Stimulated activated CD4-positive, alpha-beta T cell treated with anti-CD3 and anti-CD28 coated beads, Interleukin-1b, Interleukin-23, amount 100 ng/mL, for 1 hour (primary cell): ENCODE measurements at places on chromosomes 5 and 9.

- no peak for DNase-seq
Observed at GRCh38 chr5:145941448-145942130, 5.2 kb downstream of the SH3RF2 start.

- no peak for DNase-seq
Observed at GRCh38 chr9:86829496-86830046, 117.7 kb downstream of the GAS1 start.

DNA sequence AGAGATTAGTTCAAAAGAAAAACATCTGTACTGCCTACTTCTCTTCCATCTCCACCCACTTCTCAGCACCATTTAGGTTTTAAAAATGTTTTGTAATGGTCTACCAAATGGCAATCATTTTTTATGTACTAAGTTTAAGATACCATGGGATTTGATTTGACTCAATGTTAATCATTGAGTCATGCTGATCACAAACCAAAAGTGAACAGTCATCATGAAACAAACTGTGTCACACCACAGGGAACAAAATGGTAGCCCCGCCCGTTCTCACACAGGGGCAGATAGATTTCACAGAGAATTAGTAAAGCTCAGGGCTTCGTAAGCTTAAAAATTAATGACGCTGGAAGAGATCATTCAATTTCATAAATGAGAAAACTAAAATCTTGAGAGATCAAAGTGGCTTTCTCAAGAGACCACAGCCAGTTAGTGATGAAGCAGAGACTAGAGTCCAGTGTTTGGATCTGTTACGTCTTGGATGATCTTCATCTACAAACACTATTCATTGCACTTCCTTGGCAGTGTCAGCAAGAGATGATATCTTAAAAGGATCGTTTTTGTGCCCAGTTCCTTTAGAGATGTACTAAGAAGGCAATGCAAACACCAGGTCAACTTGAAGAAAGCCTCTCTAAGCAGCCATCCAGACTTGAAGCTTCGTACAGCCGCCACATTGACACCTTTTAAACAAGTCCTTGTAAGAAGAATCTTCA lies 33.9 kb upstream of the TRIO start:
- DNase-seq = no peak

- no peak for DNase-seq
Observed at GRCh38 chr5:35815089-35815936, 41.4 kb upstream of the IL7R start.

DNA sequence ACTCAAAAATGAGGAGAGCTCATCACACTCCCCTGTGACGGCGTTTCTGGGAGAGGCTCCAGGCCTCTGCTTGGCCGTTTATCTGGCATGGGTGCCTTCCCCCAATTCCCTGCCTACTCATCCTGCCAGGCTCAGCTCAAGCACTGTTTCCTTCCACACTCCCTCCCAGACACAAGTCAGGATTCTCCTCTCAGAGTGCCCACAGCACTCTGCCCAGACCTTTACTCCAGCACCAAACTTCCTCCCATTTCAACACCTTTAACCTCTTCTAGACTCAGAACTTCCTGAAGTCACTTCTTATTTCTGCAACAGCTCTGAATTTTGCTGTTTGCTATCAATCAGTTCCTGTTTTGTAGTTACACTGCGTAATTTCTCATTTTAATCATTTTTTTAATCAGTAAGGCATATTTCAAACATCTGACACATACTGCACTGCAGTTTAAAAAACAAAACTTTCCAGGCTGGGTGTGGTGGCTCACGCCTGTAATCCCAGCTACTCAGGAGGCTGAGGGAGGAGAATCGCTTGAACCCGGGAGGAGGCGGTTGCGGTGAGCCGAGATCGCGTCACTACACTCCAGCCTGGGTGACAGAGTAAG lies 16.0 kb downstream of the TRMO start:
- DNase-seq = no peak

DNA sequence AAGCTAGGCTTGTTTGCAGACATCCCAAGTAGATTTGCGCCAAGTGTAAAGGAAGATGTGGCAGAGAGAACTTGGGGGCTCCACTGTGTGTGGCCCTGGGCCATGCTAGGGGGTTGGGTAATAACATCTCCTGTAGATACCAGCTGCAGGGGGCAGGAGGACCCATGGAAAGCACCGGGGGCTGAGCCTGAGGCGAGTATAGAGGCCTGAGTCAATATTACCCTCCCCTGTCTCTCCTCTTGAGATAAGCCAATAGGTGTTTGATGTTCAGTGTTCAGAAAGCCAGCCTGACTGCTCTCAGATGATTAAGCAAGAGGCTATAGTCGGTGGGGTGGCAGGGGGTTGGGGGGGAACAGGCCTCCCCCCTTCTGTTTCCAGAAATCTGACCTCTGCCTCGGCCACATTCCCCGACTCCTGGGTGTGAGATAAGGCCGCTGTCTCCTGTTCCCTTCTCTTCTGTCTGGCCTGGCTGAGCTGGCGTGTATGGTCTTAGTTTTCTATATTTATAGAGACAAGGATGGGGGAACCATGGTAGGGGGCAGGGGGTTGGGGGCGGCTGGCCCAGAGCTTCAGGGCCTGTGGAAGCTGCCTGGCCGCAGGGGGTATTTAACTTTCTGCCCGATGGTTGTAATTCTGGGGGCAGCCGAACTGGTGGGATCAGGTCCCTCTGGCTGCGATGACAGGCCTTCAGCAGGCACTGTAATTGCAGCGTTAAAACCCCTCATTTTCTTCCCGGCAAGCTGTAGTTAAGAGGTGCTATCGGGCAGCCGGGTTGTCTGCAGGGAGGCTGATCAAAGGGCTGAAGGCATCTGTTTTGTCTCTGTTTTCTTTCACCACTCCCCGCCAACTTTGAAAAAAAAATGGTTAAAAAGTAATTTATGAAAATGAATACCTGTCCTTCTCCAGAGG lies 292.0 kb downstream of the NSG2 start:
- DNase-seq = no peak

GRCh38 chr9:72445306-72445995 lies 76.0 kb upstream of the TMC1 start:
- DNase-seq = no peak

DNA sequence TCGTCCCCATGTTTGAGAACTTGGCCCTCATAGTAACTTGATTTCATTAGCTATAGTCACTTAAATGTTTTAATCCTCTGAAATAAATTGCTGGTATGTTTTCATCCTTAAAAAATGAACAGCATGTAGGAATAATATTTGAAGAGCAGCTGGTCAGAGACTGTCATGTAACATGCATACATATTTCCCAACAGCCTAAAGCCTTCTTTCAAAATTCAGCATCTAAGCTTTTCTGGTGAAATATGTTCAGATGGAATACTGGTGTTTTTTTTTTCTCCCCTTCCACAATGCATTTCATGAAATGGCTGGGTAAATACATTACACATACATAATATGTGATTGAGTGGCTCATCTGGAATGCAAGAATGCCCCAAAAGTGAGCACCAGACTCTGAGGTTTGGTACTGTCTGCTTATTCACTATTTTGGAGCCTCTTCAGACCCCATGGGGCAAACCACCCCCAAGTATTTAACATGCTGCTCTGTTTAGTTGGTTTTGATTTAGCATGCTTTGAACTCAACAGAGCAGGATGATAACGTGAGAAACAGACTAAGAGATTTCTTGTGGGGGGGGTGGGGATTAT lies 94.0 kb downstream of the SMARCA2 start:
- no peak for DNase-seq

GRCh38 chr9:130266236-130267098 lies 907 bp downstream of the HMCN2 start:
- no peak for DNase-seq

DNA sequence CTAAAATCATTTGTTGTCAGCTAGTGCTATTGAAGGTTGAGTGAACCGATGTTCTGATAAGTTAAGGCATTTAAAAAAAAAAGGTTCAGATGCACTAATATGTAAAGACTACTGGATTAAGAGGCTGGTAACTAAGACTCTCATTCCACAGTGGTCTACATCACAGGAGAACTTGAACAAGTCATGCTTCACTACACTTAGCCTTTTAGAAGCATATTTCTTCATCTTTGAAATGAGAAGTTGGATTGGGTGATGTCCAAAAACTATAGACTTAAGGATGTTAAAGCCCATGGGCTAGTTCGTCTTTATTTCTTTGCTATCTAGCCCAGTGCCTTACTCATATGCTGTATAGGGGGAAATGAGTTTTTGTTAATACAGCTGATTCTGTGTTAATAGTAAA lies 107.2 kb downstream of the NDUFS4 start:
- no peak for DNase-seq

DNA sequence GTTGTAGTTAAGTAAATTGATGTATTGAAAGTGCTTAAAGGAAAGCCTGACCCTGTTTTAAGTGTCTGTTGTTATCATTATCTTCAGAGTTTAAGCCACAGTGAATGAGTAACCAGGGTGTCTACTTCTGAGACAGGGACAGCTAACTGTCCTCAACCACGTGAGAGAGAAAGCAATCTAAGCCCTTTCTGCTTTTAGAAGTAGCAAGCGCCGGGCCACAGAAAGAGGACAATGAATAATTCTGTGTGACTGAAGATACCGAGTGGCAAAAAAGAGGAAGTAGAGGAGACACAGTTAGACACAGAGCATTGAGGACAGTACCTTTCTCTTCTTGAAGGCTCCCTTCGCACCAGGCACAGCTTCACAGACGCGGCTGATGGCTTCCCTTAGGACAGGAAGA lies 86.3 kb downstream of the S1PR3 start:
- DNase-seq = no peak

DNA sequence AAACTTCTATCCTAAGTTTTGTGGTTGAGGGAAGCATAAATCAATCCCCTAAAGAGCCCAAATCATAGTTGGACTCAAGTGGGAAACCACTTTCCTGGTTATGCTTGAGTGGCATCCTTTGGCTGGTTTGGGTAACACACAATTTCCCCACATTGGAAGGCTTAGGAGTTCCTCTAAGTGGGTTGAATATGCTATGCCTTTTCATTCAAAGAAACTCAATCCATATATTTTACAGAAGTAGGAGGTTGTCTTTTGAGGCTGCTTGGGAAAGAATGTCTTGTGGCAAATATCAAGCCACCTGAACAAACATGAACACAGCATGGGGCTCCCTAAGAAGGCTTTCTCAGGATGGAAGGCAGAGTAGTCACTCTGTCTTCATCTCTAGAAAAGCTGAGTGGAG lies 121.1 kb downstream of the SPATA31D1 start:
- DNase-seq = no peak

- DNase-seq = no peak
Observed at GRCh38 chr9:130264414-130265350, 878 bp upstream of the HMCN2 start.

GRCh38 chr5:16855485-16855884 lies 80.6 kb downstream of the MYO10 start:
- no peak for DNase-seq

- no peak for DNase-seq
Observed at GRCh38 chr9:32644698-32645097, 9.2 kb upstream of the TAF1L start.

DNA sequence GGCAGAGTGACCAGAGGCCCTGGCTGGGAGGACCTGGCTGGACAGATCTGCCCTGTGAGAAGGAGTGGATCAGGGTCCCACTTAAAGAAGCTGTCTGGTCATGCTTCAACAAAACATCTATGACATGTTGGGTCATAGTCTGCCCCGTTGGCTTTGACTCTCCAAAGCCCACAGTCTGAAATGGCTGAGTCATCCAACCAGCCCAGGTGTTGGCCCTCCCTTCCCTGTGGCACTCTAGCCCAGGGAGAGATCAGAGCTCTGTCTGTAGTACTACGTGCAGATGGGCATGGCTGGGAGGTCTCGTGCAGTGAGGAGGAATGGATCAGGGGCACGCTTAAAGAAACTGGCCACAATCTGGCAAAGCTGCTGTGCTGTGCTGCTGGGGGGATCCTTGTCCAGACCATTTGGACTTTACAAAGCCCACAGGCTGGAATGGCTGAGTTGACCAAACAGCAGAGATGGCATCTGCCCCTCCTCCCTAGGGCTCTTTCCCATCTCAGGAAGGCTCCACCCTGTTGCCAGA lies 206.1 kb downstream of the TUSC1 start:
- DNase-seq = no peak

- no peak for DNase-seq
Observed at GRCh38 chr9:6214903-6215302, 704 bp upstream of the IL33 start.

- no peak for DNase-seq
Observed at GRCh38 chr9:96133321-96134021, 168.5 kb downstream of the HSD17B3 start.

DNA sequence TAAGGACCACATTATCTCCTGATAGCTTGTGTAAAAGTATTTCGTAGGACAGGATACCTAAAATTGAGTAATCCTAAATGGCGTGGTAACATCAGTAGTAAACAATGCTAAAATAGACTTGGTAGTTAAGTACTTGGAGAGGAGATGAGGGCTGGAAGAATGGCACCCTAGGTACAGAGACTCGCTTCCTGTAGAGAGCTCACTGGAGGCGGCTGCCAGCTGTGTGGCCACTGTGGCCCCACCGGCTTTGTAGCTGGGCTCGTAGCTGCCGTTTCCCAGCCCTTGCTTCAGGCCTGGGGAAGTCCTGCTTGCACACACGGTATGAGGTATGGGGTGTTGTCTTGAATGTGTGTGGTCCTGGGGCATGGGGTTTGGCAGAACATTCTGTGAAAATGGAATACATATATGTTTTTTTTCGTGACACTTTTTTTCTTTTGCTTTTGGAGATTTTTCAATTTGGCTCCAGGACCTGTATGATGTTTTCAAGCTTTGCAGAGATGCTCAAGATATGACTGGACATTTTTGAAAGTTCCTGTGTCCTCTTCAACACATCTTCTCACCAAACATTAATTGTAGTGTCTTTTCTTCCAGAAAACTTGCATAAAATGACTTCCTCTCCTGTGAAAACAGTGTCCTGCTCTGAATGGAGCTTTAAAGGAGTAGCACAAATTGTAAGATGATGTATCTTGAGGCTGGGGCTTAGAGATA lies 58.0 kb downstream of the RCL1 start:
- DNase-seq = no peak

GRCh38 chr9:112447283-112447761 lies 39.3 kb upstream of the KIAA1958 start:
- DNase-seq = no peak

GRCh38 chr5:108579236-108579635 lies 168.5 kb upstream of the FER start:
- DNase-seq = no peak

DNA sequence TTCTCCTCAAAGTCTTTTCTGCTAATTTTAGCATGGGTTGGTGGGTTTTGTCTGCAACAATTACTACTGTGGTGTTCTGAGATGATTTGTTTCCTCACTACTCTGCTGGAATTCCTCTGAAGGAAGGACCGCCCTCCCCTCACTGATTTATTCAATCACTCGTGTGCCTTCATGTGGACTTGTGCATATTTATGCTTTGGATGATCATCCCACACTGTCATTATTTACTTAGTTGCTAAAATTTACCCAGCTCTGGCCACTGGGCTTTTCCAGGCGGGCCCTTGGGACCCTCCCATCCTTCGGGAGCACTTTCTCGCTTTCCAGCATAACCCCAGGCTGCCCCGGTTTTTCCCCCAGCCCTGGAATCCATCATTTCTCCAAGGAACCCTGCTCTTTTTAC lies 41.7 kb upstream of the NKD2 start:
- no peak for DNase-seq
